Stimulated activated CD4-positive, alpha-beta T cell treated with anti-CD3 and anti-CD28 coated beads, Interleukin-12 subunit alpha, Interleukin-12 subunit beta, amount 100 ng/mL, for 48 hours (primary cell): ENCODE measurements at places on chromosomes 11 and 22.

GRCh38 chr11:133134314-133135173 lies 397.8 kb downstream of the OPCML start:
- DNase-seq, result peak; percentile 8

DNA sequence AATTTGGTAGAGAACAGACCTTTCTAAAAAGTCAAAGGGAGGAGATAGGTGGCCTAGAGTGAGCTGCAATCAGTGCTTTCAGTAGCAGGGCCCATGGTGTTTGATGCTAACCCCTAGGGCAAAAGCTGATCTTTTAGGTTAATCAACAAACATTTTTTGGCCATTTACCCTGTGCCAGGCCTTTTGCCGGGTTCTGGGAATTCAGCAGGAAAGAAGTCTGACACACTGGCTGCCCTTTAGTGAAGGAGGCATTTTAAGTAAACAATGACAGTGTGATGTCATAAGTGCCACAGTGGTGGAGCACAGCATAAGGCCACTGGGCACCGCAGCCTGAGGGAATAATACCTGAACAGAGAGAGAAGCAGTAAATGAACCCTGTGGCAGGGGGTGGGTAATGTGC lies 29.0 kb downstream of the C22orf31 start:
- no peak for DNase-seq

- DNase-seq, result no peak
Observed at GRCh38 chr11:65355013-65355775, 643 bp downstream of the TIGD3 start.

DNA sequence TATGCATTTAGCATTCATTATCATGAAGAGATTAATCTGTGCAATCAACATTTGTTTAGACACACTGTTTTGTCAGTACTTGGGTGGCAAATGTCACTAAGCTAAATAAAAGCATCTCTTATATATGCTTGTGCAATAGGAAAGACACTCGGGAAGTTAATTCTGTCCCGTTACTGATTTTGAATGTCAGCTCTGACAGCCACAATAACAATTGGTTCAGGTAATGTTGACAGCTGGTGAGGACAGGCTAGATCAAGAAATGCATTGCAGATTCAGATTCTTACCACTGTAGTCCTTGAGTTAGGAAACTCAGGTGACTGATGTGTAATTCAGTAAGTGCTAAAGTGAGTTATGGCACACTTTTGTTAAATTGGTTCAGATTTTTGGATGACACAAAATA lies 523.8 kb upstream of the FAT3 start:
- DNase-seq, result no peak

- DNase-seq, result no peak
Observed at GRCh38 chr22:30516731-30517130, 11.2 kb upstream of the SEC14L4 start.

- DNase-seq, result no peak
Observed at GRCh38 chr11:75375626-75376025, 23.7 kb upstream of the RPS3 start.

- no peak for DNase-seq
Observed at GRCh38 chr11:63405114-63405513, 35.5 kb downstream of the SLC22A9 start.

DNA sequence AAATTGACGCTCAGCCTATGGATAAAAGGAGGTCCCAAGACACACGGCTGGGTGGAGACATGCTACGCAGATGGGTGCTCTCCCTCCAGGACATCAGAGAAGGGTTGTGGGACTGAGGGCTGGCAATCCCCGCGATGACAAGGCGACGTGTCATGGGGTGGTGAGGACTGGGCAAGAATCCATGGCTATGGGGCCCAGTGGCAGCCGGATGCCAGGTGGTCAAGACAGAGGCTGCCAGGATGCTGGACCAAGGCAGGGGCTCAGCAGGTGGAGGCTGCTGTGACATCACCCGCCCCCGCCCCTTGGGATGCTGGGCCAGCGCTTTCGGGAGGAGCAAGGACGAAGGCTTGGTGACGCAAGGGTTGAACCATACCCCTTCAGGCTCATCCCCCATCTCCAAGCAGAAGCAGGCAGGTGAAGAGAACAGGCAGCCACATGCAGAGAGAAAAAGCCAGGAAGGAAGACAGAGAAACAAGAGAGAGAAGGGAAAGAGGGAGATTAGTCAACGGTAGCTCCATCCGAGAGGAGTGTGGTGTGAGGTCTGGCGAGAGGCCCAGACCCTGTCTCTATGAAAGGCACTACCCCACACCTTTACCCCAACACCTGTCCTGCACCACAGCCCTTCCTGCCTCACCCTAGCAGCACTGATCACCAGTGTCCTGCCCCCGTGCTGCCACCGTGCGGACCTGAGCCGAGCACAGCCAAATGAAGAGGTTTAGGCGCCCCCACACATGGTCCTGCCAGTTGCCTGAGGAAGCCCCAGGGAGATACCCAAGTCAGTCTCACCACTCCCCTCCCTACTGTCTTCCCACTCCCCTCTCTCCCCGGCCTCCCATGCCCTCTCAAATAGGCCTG lies 24.1 kb upstream of the RASL10A start:
- no peak for DNase-seq

GRCh38 chr22:22882033-22882717 lies 5.4 kb upstream of the IGLL5 start:
- no peak for DNase-seq

DNA sequence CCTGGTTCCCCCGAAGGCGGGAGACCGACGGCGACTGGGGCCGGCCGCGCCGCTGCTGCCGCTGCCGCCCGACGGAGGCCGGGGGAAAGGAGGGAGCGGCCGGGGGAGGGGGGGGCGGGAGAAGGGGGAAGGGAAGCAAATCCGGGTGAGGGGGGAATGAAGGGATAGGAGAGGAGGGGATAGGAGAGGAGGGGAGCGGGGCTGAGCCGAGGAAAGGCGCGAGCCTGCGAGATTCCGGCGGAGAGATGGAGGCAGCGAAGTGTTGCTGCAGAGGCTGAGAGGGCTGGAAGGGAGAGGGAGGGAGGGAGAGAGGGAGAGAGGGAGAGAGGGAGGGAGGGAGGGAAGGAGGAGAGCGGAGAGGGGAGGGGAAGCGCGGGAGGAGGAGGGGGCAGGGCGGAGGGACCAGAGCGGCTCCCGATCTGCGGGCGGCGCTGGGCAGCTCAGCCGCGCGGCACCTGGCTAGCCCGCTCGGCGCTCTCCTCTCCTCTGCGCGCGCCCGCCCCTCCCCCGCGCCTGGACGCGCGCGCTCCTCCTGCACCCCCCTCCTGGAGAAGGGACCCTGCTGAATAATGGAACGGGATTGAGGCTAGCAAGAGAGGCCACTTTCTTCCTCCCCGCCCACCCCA lies 52.3 kb downstream of the SLC22A12 start:
- no peak for DNase-seq

GRCh38 chr22:27099946-27100722 lies 442.7 kb downstream of the MIAT start:
- no peak for DNase-seq

DNA sequence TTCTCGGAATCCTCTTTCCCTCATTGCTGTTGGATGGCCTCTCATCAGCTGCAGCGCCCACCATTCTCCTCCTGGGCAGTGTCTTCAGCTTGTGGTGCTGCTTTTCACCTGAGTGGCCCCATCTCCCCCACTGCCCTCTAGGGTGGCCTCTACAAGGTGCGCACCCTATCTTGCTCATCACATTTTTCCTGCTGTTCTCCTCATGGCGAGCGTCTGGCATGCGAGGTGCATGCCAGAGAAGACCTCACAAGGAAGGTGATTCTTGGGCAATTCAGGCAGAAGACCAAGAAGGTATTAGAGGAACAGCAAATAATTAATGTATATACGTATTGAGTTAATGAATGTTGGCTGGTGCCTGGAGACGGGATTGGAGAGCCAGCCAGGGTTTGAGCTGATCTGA lies 3.1 kb downstream of the AP2A2 start:
- DNase-seq, result no peak

GRCh38 chr11:104011044-104011443 lies 25.4 kb upstream of the DDI1 start:
- no peak for DNase-seq

DNA sequence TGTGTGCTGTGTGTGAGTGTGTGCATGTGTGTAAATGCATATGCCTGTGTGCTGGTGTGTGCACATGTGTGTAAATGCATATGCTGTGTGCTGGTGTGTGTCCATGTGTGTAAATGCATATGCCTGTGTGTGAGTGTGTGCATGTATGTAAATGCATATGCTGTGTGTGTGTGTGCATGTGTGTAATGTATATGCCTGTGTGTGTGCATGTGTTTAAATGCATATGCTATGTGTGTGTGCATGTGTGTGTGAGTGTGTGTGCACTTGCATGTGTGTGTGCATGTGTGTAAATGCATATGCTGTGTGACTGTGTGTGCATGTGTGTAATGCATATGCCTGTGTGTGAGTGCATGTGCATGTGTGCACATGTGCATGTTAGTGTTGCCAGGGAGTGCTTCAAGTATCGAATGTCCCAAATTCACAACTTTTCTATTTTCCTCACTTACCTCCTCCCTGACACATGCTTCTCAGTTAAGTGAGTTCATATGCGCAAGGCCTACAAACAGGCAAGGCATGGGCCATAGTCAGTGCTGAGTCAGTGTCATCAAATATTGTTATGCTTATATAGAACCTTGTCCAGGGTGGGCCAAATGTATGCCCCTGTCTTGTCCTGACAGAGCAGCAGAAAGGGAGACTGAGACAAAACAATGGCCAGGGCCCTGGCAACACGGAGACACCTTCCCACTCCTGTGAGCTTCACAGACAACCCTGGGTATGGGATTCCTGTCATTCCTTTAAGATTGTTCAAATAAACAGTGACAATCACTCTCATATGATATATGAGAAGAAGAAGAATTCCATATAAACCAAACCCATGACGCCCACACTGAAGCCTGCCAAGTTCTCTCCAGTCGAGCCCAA lies 38.6 kb downstream of the GGTLC2 start:
- DNase-seq, result no peak

- DNase-seq, result no peak
Observed at GRCh38 chr11:69654660-69655478, 13.9 kb downstream of the CCND1 start.

- DNase-seq, result no peak
Observed at GRCh38 chr11:61332281-61332796, 566 bp downstream of the DDB1 start.

DNA sequence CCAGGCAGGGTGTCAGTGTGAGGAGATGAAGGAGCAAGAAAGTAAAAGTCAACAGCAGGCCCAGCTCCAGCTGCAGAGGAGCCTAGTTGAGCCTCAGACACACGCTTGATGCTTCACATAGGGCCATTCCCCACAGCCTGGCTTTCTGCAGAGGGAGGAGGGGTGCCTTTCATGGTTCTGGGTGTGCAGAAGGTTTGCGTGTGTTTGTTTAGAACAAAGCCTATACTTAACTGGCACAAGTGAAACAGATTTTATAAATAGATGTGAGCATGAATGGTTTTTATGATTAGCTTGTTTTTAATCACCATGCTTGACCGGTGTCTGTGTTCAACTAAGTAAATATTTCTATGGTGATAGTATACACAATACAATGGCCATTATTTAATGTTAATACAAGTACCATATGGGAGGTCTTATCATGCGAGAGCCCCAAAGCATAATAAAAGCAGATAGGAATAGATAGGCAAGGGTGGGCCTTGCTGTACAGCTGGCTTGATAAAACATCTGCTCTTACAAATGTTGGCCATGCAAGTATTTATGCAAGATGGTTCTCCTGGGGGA lies 290.2 kb downstream of the ETS1 start:
- DNase-seq, result no peak

DNA sequence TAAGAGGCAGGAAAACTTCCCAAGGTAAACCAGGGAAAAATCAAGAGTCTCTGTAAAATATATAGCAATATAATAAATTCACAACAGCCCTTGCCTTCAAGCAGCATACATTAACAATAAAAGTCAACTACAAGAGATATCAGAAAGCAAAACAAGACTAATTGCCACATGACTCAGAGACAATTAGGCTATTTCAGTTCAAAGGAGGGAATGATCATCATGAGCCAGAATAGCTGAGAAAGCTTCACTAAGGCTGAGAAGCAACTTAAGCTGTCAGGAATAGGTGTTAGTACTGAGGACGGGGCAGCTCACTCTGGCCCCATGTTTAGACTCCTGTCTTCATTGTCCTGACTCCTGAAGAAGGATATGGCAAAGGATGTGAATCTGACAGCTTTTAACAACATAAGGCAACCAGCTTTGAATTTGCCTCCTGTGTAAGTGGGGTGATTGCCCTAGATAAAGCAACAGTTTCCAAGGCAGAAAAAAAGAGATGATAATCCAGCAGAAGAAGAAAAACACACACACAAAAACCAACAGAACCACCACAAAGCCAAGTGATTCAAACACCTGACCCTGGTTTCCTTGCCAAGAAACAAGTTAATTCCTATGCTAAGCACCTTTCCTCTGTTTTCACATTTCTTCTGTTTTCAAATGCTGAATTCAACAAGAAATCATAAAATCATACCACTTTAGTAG lies 60.8 kb downstream of the SIK3 start:
- DNase-seq, result no peak

GRCh38 chr11:130109386-130109785 lies 39.7 kb downstream of the APLP2 start:
- no peak for DNase-seq

GRCh38 chr11:85385547-85385946 lies 241.6 kb downstream of the DLG2 start:
- DNase-seq, result no peak

DNA sequence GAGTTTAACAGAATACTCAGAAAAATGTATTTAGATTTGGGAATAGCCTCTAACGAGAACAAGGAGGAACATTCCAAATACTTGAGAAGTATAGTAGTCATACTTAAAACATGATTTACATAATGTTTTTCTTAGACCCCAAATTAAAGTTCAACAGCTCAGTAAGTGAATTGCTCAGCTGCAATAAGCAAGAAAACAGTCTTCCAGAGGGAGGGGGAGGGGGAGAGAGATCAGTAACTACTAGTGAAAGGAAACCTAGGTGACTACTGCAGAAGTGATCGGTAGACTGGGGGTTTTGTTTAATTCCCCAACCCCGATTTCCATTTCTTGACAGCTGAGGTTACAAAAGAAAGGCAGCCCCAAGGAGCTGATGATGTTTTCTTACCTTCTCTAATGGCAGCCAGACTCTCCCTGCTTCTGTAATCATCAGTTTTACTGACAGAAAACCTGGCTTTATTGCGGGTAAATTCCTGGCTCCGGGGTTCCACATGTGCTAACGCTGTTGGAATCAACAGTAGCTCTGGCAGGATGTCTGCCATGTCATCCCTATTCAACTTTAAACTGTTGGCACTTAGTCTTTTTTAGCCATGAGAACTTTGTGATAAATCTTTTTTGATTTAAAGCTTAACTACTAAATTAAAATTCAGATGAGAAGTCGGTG lies 82.4 kb upstream of the BIRC3 start:
- DNase-seq, result no peak

DNA sequence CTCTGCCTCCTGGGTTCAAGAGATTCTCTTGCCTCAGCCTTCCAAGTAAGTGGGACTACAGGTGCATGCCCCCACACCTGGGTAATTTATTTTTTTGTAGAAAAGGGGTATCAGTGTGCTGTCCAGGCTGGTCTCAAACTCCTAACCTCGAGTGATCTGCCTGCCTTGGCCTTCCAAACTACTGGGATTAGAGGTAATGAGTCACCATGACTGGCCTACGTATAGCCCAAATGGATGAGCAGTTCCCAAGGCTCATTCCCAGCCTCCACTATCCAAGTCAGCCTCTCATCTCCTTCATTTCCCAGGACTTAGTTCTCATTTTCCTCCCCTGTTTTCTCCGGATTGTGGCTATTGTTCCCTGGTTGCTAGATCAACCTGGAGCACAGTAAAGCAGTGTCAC lies 5.6 kb downstream of the CCT8L2 start:
- DNase-seq, result no peak

GRCh38 chr11:12682737-12683500 lies 8.7 kb downstream of the TEAD1 start:
- no peak for DNase-seq

GRCh38 chr11:17760102-17761029 lies 25.8 kb downstream of the KCNC1 start:
- no peak for DNase-seq
